ENCODE measurements at places on chromosomes 5 and 9.

- peak; percentile 55 for DNase-seq
Measured at GRCh38 chr9:136052472-136052880, 42.6 kb downstream of the NACC2 start.

DNA sequence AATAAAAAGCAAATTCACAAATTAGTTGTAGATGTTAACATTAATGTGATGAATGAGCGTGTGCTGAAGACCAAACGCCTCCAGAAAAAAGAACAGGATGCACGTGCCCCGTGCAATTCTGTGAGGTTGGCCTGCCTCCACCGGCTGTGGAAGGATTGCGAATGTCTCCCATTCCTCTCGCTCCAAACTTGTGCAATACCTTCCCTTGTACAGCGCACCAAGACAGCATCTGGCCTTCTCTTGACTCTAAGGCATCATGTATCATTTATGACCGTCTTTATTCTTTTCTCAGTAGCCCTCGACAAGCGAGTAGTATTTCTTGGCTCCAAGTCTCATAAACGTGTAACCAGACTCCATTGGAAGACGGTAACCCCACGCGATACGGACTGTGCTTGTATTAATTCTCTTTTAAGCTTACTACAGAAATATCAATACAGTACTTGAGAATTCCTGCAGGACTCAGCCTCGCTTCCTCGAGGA lies 1.5 kb upstream of the TESK1 start:
- peak; percentile 57 for DNase-seq

GRCh38 chr5:120614531-120615180 lies 150.6 kb downstream of the PRR16 start:
- DNase-seq = no peak

DNA sequence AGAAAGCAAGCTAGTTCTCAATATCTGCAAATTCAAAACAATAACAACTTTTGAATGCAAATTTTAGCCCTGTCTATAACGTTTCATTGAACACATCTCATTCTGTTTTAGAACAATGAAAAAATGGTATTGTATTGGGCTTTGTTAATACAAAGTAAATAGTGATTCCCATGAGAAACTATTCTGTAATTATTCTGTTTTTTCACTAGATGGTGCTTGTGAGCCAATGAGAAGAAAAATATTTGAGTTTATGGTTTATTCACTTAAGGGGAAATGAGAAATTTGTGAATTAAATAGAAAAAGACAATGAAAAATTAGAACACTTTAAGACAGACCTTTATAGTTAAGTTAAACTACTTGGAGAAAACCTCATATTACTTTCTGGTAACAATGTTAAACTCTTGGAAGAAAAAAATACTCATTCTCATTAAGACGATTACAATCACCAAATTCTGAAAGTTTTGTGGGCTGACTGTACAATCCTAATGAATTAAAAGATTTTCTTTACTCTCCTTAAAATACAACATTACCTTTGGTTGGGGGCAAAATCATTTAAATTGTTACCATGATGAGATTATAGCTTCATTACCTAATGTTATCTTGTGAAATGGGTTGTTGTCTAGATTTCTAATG lies 127.0 kb downstream of the NNT start:
- peak; percentile 21 for DNase-seq

- DNase-seq = no peak
Measured at GRCh38 chr5:121164632-121165031, 687.0 kb upstream of the FTMT start.

DNA sequence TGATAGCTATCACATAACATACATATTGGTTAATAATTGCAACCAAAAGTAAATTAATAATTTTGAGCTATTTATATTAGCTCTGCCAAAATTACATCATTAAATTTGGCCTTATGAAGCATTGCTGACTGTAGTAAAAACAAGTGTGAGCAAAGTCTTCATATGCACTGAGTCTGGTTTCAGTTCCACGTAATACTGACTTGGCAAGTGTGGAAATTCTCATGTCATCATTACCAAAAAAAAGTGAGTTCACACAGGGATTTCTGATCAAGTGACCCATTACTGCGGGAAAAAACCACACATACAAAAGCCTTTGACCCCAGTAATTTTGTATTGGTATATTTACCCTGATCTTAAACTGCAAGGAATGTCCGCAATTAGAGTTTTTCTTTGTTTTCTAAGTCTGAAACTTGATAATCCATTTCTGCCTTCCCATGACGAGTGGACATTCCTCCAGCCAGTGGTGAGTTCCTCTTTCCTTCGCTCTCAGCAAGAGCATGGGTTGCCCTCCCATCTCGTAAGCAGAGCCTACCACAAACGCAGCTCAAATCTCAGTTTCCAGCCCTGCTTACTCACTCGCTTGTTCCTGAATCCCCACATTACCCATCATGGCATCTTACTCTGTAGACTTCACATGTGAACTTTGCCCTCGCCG lies 220.2 kb upstream of the DMRT1 start:
- DNase-seq = no peak

- DNase-seq = no peak
Measured at GRCh38 chr5:179221196-179221876, 123.9 kb downstream of the ADAMTS2 start.

DNA sequence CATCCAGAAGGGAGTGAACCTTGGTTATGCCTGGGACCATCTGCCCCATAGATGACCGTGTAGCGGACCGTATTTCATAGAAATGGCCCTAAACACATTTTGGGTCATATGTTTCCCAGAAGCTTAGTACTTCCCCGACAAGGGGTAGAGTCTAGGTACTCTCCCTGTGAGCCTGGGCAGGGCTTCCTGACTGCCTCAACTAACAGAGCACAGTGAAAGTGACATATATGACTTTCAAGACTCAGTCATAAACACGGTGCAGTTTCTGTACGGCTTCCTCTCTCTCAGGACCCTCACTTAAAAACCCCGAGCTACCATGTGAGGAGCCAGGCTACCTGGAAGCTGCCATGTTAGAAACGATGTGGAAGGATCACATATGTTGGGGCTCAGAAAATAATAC lies 20.9 kb downstream of the C9orf57 start:
- DNase-seq = no peak

GRCh38 chr9:76883341-76883855 lies 22.5 kb downstream of the PRUNE2 start:
- no peak for DNase-seq

DNA sequence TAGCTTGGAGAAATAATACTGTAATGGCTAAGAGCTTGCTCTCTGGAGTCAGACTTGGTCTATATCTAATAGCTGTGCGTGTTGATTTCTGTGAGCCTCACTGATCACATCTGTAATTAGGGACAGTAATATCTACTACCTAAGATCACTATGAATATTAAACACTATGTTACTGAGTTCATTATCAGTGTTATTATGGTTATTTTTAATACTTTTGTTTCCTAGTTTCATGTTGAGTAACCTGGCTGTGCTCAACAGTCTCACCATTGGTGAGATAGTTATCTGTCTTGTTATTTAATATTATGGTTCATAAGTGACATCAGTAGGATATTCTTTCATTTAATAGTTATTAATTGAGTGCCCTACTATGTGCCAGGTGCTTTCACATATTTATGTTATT lies 22.4 kb upstream of the CAVIN4 start:
- DNase-seq = no peak

Data from hepatocyte (in vitro differentiated cells).